HS-27A (cell line): ENCODE measurements at places on chromosomes 6 and 20.

GRCh38 chr6:25991785-25992412, 29.3 kb downstream of the TRIM38 start:
- DNase-seq: peak; percentile 42

- peak; percentile 56 for DNase-seq
These were observed 47.4 kb downstream of the TRMT11 start for GRCh38 chr6:126033696-126034095.

DNA sequence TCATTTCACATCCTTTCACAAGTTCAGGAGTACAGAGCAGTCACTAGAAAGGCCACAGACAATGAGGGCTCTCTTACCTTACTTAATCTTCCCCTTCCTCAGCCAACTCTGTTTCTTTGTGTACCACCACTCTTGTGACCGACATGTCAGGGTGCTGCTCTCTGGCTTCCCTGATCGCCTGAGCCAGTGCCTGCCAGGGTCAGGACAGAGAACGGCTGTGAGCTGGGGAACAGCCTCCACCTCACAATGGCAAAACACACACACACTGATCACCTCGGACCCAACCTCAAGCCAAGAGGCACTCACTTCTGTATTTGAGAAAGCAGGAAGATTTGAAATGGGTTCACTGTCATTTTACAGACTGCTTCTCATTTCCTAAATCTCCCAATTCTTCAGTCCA, 30.8 kb downstream of the SMLR1 start:
- no peak for DNase-seq

DNA sequence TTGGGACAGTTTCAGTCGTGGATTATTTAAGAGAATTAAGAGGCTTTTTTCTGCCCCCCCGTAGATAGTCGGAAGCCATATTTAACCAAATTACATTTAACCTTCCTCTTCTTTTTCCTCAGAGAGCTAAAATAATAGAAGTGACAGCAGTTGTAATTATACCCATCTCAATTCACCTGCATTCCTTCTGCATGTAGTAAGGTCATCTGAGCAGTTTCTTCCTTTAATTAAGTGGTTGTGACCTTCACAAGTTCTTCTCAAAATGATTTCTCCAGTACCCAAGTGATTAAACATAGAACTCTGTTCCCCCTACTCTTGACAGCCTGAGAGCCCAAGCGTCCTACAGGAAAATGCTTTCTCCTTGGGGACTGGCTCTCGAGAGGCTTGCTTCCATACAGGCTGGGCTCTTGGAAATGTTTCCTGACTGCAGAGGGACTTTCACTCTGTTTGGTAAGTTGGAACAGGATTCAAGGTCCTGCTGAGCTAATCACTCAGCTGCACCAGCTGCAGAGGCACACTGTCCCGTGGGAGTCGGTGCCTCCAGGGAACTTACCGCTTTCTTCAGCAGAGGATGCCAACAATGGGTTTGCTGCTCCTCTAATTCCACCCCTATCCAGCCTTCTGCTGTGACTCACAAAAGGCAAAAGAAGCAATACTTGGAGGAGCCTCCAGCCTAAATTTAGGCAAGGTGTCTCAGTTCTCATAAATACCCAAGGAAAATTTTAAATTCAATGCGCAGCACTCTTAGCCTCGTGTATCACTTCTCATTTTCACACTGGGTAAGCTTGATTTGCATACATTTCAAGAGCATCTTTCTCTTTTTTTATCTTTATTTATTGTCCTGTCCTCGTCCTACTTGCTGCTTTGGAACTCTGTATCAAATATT, 414.9 kb downstream of the KIF16B start:
- DNase-seq: no peak

DNA sequence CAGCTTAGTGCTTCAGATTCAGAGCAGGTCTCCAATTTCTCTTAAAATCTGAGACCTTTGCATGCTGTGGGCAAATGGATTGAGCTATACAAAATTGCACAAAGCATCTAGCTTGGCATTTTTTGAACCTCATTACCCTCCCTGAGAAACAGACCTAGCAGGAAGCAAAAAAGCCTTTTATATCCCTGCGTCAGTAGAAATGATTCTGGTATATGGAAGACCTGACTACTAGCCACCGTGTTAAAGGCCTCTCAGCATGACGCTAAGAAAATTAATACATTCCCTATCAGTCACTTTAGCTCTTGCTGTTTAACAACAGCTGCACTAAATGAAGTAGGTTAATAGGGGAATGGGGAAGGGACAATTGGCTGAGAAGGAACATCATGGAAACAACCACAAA, 110.7 kb upstream of the SMLR1 start:
- DNase-seq: no peak

GRCh38 chr20:19749618-19750071, 8.4 kb upstream of the RIN2 start:
- no peak for DNase-seq

GRCh38 chr6:33975661-33976436, 170.0 kb downstream of the GRM4 start:
- no peak for DNase-seq

GRCh38 chr20:63957004-63957689, 931 bp upstream of the UCKL1 start:
- no peak for DNase-seq

- DNase-seq: no peak
These were observed 159.7 kb upstream of the MCHR2 start for GRCh38 chr6:100153636-100154275.

DNA sequence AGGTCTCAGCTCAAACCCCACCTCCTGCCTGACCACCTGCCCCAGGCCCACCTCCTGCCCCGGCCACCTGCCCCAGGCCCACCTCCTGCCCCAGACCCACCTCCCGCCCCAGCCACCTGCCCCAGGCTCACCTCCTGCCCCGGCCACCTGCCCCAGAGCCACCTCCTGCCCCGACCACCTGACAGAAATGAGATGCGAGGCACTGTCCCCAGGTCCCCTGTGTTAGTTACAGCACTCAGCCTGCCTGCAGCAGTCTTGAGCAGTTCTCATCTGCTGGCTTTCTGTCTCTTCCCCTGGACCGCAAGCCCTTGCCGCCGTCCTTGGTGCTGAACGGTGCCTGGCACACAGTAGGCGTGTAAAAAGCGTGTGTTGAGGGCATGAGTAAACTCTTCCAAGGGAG, 79.5 kb downstream of the CDH4 start:
- no peak for DNase-seq
